ENCODE measurements at places on chromosomes 12 and 14.

DNA sequence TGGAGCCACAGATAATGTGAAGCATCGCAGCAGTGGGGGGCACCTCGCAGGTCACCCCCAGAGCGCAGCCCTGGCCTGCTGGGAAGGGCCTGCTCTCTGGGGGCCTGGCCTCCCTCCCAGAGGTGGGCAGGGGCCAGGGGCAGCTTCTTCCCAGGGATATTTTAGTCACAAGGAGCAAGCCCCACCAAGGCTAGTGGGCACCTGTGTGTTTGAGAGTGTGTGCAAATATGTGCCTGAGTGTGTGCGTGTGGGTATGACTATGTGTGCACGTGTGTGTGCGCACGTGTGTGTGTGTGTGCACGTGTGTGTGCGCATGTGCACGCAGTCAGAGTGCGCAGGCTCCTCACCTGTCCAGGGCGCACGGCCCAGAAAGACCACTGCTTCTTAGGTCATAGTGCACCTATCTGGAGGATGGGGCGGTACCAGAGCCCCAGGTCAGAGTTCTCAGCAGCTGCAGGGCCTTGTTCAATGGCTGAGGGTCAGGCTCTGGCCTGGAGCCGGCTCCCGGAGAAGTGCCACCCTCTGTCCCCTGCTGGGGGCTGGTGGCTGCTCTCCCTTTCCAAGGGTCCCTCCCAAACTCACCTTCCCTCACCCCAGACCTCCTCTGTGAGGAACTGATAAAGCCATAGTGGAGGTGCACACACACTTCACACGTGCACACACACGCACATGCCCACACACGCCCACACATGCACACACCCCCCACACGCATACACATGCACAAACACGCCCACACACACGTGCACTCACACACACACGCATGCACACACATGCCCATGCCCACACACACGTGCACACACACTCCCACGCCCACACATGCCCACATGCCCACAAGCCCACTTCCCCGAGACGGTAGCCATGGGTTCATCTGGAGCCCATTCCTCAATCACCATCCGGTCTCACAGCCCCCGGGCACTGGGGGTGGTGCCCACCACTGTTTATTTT lies 128.5 kb downstream of the KIF26A start:
- DNase-seq: no peak

- no peak for DNase-seq
These were observed 14.4 kb downstream of the SNX6 start for GRCh38 chr14:34615507-34615906.

DNA sequence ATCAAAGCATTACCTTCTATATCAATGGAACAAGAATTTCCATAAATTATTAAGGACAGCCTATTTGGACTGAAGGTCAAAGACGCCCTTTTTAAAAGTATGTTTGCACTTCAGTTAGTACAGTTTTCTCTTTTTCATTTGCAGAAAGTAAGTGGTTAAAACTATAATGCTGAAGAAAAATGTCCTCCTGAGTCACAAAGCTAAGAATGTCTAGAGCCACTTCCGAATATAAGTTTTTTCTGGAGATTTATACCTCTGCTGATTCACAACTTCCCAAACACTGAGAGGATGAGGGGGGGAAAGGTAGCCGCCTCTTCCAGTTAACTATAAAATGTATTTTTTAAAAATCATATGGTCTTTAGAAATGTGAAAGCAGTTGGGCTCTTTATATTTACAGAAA lies 84.9 kb downstream of the DUSP6 start:
- DNase-seq: no peak

DNA sequence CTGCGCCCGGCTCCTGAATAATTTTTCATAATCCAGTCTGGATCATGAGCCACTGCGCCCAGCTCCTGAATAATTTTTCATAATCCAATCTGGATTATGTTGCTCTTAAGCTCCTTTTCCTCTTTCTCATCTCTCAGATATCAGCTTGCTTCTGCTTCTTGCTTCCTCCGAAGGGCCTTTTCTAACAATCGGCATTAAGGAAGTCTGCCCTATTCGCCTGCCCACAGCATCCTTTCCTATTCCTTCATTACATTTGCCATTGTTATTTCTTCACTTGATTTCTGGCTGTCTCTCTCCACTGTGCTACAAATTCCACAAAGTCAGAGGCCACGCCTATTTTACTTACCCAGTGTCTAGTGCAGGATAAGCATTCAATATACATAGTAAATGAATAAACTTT lies 83.5 kb downstream of the TTC7B start:
- DNase-seq: no peak

DNA sequence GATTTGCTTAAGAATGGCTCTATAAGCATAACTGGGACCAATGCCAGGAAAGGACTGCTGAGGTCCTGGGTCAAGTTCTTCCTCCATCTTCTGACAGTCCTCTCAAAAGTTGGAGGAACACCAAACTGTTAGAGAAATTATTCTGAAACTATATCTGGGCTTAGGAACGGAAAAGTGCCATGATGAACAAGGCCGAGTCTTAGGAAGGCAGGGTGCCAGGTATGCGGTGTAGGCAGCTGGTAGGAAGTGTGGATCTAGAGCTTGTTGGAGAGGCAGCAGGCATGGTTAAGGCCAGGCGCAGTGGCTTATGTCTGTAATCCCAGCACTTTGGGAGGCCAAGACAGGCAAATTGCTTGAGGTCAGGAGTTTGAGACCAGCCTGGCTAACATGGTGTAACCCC lies 7.7 kb downstream of the GNPTAB start:
- no peak for DNase-seq

GRCh38 chr14:77991128-77991772 lies 178.9 kb upstream of the NRXN3 start:
- DNase-seq: no peak

- no peak for DNase-seq
These were observed 5.9 kb downstream of the PRPF39 start for GRCh38 chr14:45089813-45090212.

- no peak for DNase-seq
These were observed 29.6 kb upstream of the KCNK10 start for GRCh38 chr14:88352698-88353097.

GRCh38 chr14:87508333-87508732 lies 484.6 kb downstream of the GALC start:
- DNase-seq: no peak

- DNase-seq: no peak
These were observed 63.2 kb downstream of the KLHL28 start for GRCh38 chr14:44898551-44898950.

DNA sequence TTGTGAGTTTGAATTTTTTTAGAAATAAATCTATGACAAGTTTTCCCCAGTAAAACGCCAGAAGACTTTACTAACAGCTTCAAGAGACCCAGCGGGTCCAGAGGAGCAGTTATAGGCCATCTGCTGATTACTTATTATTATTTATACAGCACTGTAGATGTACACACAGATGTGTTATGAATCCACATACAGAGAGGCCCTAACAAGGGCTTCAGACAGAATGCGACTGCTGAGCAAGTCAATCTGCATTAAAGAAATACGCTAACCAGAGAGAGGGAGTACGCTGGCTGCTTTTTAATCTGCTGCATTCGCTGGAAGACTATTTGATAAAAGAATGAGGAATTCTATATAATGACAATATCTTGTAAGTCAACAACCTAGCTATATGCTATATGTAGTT lies 32.5 kb downstream of the ATF7 start:
- DNase-seq: no peak

GRCh38 chr12:109421355-109422087 lies 55.6 kb downstream of the KCTD10 start:
- DNase-seq: no peak

DNA sequence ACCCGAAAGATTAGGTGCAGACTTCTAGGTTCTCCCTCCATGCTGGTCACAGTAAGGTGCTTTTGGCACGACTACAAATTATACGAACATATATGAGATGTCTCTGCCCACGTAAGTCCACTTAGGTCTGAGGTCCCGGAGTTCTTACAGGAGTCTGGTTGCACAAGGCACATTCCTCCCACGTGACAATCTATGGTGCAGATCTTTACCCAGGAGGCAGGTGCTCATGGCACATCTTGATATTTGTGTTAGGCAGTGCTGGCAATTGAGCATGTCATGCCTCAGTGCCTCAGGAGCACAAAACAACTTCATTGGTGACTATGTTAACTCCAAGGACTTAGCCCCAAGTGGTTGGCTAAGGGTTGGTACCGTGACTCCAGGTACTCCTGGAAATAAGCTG lies 92.0 kb upstream of the AMN1 start:
- DNase-seq: no peak

DNA sequence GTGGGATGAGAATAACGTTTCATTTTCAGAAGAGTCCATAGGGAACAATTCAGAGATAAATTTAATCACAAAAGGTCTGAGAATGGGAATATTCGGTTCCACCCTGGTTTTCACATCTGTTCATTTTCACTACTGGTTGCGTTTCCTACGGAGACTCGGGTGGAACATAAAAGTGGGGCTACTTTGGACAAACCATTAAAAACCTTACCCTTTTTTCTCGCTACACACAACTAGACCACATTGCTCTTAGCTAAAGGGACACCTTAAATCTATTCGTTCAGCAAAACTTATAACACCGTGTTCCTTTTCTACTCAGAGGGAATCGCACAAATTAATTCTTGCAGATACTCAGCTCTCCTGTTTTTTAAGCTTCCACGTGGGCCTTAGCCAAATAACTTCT lies 1.0 kb upstream of the SUDS3 start:
- DNase-seq: no peak
